Non-pigmented ciliary epithelial cell (primary cell): ENCODE measurements at places on chromosomes 2 and 18.

- peak; percentile 93 for DNase-seq
Measured at GRCh38 chr2:174023591-174024523, 58.7 kb upstream of the SP3 start.

GRCh38 chr2:112876971-112877361 lies 34.0 kb upstream of the IL37 start:
- DNase-seq = no peak

DNA sequence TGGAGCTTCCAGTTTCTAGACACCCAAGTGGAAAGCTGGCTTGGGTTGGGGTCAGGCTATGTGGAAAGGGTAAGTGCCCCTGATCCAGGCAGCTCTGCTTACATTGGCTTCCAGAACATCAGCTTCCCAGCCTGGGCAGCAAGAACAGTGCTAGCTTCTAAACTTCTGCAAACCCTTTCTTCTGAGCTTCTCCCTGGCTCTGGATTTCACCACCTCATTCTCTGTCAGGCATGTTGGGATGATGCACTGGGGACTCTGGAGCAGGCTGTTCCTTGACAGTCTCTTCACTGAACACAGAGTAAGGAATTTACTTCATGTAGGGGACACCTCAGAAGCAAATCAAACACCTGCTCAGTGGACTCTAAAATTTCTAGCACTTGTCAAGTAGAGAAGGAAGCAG lies 72.8 kb downstream of the LYPD1 start:
- no peak for DNase-seq

GRCh38 chr18:62450175-62450545 lies 72.7 kb upstream of the ZCCHC2 start:
- DNase-seq = no peak

DNA sequence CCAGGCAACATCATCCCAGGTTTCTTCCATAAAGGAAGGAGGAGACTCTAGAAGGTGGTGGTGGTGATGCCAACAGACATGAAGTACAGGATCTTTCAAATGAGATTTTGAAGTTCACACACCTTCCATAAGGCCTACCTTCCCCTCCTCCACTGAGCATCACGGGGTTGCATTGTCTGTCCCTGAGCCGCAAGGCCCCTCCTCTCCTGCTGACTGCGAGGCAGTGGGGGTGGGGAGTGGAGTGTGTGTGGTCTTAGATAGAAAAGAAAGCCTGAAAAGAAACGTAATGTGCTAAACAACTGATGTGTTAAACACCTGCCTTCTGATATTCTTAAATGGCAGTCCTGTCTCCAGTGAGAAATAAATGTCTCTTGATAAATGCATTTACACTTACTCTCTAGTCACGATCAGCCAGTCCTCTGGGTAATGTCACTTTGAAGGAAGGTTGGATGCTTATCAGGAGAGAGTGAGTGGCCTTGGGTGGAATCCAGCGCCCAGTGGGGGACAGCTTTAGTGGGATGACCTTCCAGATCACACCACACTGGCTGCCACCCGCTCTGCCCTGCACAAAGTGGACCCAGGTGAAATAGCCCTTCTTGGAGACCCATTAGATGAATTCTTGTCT lies 5.5 kb upstream of the SCYGR5 start:
- no peak for DNase-seq
